ENCODE measurements at places on chromosomes 3 and 15. TPM values are rescaled to one million over a fixed set of nuclear protein-coding genes. Genes with fewer than 3 reads are reported as not detected.

The TRIM42 gene
- total RNA-seq: not detected

DNA sequence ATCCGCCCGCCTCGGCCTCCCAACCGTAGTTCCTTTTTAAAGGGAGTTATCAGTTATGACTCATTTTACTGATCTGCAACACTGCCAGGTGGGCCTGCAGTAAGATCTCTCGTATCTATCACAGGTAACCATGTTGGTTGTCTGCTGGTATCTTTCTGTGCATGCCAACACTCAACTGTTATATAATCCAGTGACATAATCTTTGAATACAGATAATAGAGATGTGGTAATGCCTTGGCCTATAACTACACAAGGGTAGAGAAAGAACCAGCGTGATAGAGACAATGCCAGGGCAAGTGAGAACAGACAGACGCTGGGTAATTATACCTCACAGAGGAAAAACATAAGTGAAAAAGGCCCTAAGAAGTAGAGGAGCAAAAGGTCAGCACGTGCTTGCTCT lies 11.0 kb upstream of the ARPP19 start:
- no peak for DNase-seq

GRCh38 chr15:79608066-79608864 lies 176.1 kb downstream of the MINAR1 start:
- DNase-seq: no peak

The ISLR2 gene
- total RNA-seq: not detected

DNA sequence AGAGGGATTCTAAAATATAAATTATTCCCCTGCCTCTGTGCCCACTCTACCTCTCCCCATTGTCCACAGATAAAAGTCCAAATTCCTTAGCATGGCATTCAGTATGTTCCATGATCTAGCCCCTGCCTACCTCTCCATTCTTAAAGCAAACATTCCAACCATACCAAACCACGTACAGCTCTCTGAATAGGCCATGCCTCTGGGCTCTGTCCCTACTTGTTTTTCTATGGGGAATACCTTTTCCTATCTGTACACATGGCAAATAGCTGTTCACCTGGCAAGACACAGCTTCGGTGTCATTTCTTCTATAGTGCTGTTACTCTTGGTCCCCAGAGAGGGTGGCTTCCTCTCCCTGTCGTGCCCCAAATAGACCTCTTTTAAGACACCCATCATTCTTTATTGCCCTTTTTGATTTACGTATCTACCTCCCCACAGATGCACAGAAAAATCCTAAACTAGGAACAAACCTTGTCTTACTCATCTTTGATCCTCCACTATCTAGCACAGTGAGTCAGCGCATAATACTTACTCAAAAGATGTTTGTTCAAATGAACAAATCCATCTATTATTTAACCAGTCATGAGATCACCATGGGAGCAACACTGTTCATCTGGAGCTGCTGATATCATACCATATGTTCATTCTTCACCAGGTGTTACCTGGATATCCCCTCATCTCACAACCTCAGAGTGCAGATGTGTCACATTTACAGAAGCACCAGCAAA lies 329.8 kb downstream of the THSD4 start:
- DNase-seq: no peak

- no peak for DNase-seq
Observed at GRCh38 chr15:32747921-32748342, 30.1 kb downstream of the GREM1 start.

DNA sequence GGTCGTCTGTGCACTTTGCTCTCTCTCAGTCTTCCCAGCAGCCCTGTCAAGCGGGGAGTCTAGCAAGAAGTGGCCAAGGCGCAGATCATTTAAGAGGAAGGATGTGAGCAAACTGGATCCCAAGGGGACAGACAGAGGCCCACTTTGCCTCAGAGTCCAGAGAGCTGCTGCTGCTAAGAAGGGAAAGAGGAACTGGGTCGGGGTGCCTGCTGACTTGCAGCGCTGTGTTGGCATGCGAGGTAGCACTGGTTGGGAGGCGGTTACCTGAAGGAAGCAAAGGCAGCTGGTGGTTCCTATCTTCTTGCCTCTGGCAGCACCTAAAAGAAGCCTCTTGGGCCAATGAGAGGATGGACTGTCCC lies 28.1 kb downstream of the SMAD3 start:
- no peak for DNase-seq

The ZNF385D gene
- total RNA-seq: 5.3 TPM

DNA sequence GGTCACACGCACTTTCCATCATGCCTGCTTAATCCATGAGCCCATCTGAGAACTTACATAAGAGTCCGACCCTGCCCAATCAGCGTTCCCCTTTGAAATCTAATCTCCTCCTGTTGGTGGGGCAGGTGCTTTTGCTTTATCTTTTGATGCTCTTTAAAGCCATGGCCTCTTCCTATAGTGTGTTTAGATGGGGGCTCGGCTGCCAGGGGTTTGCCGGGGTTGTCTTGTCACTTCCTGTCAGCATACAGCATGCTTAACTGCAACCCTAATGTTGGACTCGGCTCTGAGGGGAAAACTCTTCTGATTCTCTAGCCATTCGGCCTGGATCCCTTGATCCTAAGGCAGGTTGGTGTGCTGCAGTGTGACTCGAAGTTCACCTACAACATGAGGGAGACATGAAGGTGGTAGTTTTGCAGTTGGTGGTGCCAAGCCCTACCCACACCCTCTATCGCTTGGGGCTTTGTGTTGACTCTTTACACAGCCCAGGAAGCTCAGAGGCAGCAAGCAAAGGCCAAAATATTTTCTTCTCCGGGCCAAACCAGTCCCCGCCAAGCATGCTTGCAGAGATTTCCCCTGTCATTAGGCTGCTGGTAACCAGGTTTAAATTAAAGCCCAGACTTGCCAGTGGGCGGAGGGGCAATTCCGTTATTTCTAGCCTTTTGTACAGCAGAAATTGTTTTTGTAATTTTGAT lies 218.7 kb downstream of the FEZF2 start:
- no peak for DNase-seq
